ENCODE measurements at places on chromosomes 7 and 10.

- DNase-seq: no peak
Measured at GRCh38 chr7:44333911-44334733, 8.7 kb upstream of the CAMK2B start.

DNA sequence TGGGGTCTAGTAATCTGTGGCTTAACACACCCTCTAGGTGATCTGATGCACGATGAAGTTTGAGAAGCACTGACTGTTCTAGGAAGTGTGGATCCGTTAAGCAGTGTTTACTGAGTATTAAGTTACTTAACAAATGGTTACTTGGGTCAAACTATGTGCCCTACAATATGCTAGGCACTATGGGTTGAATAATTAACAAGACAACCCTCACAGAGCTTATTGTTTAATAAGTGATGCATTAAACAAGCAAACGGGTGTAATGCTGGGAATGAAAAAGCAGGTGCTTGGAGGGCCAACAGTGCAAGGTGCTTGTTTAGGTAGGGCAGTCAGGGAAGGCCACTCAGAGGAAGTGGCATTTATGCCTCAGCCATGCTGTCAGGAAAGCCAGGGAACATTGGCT lies 378.0 kb upstream of the PODXL start:
- DNase-seq: no peak

DNA sequence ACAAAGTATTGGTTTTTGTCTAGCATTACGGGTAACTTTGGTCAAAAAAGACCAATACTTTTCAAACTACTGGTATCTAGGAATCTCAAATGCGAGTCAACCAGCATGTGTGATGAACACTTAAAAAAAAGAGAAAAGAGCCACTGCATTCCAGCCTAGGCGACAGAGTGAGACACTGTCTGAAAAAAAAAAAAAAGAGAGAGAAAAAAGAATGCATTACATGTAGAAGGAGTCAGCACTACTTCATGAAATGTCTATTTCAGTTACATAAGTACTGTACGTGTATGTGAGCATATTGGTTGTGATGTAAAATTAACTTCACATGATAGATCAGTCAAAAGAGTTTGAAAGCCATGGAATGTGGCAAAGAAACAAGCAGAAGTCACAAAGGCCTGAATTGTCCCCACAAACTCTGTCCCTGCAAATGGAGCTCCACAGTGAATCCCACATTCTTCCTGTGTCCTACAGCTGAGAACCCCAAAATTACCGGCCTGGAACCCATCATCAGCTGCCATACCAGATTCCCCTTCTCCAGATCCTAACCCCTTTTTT lies 1.6 kb downstream of the DENND11 start:
- no peak for DNase-seq

- no peak for DNase-seq
Measured at GRCh38 chr7:40747856-40748255, 613.1 kb downstream of the SUGCT start.

DNA sequence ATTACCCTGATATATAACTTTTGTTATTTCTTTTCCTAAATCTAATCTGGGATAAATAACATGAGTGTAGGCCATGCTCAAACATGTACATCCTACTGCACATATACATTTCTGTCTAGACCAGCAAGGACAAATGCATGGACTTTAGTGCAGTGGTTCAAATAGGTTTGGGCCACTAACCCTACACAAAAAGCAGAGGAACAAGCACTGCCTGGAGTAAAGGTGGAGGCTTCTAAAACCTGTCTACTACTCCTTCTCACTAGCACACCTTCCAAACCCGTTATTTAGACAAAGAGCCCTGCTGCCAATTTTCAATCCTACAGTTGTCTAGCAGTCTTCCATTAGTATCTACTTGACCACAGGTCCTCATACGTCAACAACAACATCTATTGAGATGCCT lies 34.8 kb downstream of the SGCE start:
- DNase-seq: no peak

- no peak for DNase-seq
Measured at GRCh38 chr10:11082526-11082925, 64.9 kb downstream of the CELF2 start.
